NCI-H446 (cell line): ENCODE measurements at places on chromosomes 16 and 17.

- DNase-seq, result no peak
These were observed 204.1 kb downstream of the COPRS start for GRCh38 chr17:31654936-31655335.

DNA sequence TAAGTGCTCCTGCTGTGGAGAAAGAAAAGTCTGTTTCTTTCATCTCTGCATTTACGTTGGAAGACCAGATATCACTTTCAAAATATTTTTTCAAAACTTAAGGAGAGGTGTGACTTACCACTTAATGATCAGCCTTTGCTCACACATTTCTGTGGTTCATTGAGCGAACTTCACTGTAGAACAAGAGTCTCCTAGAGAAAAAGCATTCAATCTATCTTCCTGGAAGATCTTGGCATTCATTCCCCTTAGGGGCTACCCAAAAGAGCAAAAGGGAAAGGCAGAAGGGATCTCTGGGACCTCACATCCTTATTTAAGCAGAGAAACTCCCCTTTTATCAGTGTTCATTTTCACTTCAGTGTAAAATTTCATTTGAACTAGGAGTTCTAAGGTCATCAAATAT lies 61.2 kb downstream of the HS3ST3A1 start:
- no peak for DNase-seq

DNA sequence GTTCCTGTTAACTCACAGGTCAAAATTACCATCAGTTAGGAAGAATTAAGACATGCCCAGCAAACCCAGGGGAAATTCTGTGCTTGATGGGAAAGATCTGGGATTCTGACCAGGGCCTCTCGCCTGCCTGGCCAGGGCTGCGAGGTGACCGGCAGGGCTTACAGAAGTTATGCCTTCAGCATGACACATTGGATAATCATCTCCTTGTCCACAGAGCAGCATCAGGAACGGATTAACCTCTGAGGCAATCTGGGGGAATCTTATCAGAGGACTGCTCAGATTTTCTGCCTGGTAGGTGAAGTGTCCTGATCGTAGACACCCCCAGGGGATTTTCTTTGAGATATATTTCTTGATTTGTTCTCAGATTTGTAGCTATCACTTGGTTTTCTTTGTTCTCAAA lies 172.5 kb downstream of the HS3ST3A1 start:
- DNase-seq, result no peak

DNA sequence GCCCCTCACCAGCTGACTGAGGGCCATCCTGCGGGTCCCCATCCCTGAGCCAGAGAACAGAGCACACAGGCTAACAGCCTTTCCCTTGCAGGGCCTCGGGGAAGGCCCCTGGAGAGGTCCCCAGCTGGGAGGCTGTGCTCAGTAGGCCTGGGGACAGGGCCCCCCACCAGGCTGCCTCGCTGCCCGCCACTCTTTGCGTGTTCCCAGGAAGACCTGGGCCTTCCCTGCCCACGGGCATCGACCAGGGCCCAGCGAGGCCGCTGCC lies 785 bp downstream of the HID1 start:
- DNase-seq, result no peak

- DNase-seq, result no peak
These were observed 13.5 kb downstream of the KIF18B start for GRCh38 chr17:44933824-44934744.

DNA sequence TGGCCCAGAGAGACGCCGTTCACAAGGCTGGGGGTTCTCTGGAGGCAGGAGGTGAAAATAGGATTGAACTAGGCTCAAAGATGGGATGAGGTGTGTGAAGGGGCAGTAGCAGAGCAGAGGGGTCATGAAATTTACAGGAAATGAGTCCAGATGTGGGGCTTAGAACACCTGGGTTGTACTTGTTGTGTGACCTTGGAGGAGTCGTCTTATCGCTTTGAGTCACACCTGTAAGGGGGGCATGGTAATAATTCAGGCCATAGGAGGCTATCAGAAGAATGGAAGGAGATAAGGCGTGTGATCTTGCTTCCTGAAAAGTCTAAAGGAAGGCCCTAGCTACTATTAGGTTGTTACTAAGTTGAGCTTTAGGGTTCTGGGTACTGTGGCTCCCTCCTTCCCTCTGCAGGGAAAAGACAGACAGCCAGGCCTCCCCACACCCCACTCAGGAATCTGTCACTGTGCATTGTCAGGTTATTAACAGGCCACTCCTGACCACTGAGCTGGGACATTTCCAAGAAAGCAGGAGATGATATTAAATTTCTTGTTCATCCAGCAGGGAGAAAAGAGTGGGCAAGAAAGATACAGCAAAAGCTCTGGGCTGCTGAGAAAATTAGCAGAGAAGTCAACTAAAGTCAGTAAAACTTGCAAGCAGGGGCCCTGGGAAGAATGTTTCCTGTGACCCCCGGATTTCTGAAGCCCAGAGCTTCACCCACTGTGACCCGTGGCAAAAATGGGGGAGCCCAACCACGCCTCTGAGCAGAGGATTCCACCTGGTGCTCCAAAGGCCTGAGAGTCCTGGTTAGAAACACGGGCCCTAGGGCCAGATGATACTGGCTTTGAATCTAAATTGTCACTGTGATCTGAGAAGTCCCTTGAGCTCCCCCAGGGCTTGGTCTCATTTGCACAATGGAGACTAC lies 6.0 kb upstream of the CDC42EP4 start:
- no peak for DNase-seq

GRCh38 chr17:47850692-47851573 lies at the start of gene SP6:
Gene SP6, minus strand, starts transcription at chr17:47851163. Its CDS starts 2,734 bp downstream, at chr17:47848429.
- DNase-seq, result no peak

- peak; percentile 37 for DNase-seq
These were observed 387.2 kb downstream of the SEC14L1 start for GRCh38 chr17:77527836-77528505.

- DNase-seq, result no peak
These were observed 800 bp downstream of the PLEKHH3 start for GRCh38 chr17:42675965-42676423.

- no peak for DNase-seq
These were observed 6.7 kb upstream of the C17orf107 start for GRCh38 chr17:4892499-4893221.

DNA sequence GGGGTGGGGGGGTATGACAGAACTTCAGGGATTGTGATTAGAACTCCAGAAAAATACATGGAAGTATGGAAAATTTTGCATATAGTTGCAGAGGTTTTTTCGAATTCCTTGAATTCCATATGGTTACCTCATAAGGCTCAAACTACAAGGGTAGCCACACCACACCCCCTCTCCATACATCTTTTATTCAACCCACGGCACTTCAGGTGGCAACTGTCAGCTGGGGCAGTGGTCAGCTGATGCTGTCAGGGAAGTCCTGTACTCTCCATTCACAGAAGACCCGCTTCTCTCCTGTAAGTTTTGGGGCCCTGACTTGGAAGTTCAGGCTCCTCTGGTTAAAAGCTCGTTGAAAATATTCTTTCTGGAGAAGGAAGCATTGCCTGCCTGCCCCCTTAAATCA lies 57.5 kb upstream of the CLEC19A start:
- no peak for DNase-seq

GRCh38 chr16:85788819-85789218 lies 10.5 kb downstream of the EMC8 start:
- DNase-seq, result no peak

DNA sequence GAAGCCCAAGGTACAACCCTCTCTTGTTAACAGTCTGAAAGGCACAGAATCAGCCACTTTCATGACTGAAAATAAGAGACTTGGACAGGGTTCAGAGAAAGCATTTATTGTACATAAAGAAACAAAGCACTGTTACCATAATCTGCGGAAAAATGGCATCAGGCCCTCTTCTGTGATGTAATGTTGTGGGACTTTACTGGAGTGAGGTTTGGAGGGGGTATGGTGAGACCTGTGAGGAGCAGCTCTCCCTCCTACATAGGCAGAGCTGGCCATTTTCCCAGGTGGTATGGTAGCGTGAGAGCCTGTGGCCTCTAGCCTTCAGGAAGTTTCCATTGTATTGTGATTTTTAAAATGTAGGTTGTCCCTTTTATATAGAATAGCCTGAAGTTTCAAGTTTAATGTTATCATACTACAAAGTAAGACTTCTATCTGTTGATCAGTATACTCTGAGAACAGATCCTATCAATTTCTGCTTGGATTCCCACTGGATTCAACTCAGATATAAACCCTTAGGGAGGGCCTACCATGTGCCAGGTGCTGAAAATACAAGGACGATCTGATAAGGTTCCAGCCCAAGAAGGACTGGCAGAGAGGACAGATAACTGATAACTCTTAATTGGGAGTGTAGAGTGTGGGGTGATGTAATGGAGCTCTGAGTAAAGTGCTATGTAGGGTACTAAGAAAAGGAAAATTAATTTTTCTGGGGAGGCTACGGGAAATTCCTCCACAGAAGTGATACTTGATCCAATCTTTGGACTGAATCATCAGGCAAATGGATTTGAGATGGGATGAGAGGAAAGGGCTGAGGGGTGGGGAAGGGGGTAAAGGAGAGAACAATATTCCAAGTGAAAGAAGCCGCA lies 4.1 kb upstream of the YPEL2 start:
- no peak for DNase-seq

GRCh38 chr17:68460715-68461114 lies 3.4 kb upstream of the WIPI1 start:
- no peak for DNase-seq

- DNase-seq, result no peak
These were observed 251.1 kb upstream of the CDH5 start for GRCh38 chr16:66115373-66115772.

DNA sequence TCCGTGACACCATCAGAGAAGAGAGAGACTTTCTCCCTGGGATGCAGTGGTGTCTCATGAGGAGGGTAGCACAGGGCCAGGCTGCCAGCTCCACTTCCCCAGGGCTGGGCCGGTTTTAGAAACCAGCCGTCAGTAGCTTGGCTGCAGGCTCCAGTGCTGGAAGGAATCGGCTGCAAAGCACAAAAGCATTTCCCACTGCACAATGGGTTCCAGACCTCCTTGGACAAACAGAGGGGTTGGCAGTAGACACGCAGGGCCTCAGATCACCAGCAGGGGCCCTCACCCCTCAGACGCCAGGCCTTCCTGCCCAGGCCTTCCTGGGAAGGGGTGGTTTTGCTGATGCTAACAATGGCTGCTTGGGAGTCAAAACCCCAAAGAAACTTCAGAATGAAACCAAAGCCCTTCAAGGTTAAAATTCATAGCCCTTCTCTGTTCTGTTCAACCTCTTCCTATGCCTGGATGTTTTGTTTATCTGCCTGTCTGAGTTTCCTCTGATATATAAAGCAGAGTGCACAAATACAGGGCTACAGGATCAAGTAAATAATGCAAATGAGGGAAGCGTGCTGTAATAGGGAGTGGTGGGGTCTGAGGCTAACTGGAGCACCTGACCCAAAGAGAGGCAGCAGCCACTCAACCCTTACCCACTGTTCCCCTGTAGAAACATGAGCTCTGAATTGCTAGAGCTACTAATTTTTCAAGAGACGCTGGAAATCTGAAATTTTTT lies 26.2 kb downstream of the TEKT5 start:
- DNase-seq, result no peak

GRCh38 chr17:68461589-68461988 lies 4.3 kb upstream of the WIPI1 start:
- DNase-seq, result no peak

DNA sequence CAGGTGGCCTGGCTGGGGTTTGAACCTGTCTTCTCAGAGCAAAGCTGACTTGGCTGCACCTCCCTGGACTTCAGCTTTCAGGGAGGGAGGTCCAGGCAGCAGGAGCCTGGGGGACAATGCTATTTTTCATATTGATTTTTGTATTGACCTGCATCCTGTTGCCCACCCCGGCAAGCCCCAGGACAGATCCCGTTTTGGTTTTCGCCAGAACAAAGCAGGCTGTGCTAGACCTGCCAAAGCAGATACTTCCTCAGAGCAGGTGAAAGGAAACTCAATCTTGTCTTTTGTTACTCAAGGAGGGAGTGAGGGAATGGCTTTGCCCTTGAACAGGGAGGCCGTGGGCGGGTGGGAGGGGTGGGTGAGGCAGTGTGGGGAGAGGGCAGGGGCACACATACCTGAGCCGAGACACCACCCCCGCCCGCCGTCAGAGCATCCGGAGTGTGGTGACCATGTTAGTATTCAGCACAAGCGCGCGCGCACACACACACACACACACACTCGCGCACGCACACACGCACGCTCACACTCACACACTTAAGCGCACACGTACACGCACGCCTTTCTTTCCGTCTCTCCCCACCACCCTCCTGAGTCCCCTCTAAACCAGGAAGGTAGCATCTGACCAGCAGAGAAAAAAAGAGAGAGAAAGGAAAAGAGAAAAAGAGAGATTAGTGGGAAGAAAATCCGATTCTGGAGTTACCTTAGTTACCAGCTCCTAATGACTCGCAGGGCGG lies 59.5 kb downstream of the RAI1 start:
- no peak for DNase-seq

- DNase-seq, result no peak
These were observed 2.4 kb upstream of the CCL3L1 start for GRCh38 chr17:36198831-36199465.

DNA sequence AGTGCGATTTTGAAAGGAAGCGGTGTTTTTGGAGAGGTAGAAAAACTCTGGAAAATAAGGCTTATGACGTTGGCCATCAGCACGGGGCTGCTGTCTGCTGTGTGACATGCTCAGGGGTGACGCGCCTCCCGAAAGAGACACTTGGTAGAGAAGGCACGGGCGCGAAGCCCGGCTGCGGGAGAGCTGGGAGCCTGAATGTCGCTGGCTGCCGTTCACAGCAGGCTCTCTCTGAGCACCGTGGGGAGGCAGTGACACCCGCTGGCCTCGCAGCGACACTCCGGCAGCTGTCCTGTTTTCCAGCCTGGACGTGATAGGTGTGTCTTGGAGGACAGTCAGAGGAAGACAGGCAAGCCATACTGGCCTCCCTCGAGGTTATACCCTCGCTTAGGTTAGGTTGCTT lies 759.1 kb upstream of the RBFOX1 start:
- DNase-seq, result no peak

- DNase-seq, result no peak
These were observed 15.0 kb upstream of the SLC16A11 start for GRCh38 chr17:7058831-7059447.

- no peak for DNase-seq
These were observed 3.7 kb downstream of the VEZF1 start for GRCh38 chr17:57984261-57984890.

DNA sequence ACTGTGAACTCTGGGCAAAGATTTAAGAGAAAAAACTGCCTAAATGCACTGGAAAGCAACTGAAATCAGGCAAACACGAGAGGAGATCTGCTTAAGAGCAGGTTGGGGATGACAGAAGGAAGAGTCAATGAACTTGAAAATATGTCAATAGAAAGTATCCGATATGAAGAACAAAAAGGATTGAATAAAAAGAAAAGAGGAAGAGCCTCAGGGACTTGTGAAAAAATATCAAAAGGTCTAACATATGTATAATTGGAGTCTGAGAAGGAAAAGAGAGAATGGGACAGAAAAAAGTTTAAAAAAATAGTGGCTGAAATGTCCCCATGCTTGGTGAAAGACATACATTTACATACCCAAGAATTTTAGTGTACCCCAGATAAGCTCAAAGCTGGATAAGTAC lies 195.5 kb downstream of the COPRS start:
- DNase-seq, result no peak

DNA sequence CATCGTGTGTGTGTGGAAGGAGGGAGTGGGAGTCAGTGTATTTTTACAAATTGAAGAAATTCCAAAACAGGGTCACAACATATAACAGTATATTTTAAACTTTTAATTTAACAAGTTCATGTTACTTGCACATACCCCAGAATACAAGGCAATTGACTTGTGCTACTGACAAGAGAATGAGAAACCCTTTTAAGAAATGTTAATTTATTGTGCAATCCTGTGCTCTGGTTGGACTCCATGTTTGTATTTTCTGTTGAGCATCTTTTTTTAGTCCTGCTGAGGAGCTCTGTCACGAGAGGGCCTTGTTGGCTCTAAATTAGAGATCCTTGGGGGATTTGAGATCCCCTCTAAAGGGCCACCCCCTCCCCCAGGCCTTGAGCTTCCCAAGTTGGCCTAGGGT lies 1.1 kb upstream of the EMP2 start:
- no peak for DNase-seq
